ENCODE measurements at places on chromosomes 11 and 22.

GRCh38 chr11:75518771-75519653, 6.7 kb downstream of the GDPD5 start:
- no peak for DNase-seq

GRCh38 chr22:19179497-19180048, 1.0 kb upstream of the SLC25A1 start:
- peak; percentile 44 for DNase-seq

DNA sequence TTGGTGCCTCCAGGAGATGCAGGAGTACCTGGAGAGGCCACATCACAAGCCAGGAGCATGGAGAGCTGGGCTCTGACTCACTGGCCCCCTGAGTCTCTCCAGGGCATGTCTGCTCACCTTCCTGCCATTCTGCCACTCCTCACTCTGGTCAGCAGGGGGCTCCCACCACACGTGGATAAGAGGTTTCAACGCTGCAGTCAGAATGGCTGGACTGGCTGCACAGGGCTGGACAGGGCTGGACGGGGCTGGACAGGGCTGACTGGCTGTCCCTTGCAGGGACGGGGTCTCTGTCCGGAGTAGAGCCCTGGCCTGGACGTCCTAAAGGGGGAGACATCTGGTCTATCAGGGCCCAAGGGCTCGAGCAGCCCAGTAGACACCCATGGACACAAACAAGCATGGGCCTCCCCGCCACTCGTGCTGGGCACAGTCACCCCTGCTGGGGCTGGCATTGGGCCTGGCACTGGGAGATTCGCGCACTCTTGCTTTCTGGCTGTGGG, 34.6 kb downstream of the CYTH4 start:
- peak; percentile 57 for DNase-seq

DNA sequence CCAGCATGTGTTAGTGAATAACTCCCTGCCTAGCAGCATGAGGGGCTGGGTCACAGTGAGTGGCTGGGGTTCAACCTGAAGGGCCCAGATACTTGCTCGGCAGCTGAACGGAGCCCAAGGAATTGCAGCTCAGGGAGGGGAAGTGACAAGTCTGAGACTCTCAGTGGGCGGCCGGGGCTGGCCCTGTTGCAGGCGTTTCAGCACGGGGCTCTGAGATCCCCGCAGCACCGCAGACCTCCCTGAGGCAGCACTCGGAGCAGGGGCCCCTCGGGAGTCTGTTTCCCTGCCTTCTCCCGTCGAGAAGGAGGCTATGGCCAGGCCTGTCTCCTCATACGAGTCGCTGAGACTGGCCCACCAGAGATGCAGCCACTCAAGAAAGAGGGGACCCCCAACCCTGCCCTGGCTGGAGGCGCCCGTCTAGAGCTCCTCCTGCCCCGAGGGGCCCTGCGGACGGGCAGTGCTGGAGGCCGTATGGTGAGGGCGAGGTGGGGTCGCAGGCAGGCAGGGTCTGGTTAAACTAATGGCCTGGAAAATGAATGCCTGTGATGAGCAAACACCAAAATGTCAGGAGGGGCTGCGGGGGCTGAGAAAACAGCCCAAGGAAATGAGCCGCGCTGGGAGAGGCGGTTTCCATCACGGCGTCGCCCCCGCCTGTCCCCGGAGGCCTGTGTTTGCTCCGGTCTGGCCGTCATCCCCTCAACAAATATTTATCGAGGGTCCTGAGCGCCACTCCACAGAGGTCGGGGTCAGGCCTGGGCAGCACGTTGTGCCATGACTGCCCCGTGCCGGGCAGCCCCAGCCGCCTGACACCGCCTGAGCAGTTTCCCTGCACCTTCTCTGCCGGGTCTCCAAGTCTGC, 9.3 kb downstream of the TSSC4 start:
- no peak for DNase-seq

DNA sequence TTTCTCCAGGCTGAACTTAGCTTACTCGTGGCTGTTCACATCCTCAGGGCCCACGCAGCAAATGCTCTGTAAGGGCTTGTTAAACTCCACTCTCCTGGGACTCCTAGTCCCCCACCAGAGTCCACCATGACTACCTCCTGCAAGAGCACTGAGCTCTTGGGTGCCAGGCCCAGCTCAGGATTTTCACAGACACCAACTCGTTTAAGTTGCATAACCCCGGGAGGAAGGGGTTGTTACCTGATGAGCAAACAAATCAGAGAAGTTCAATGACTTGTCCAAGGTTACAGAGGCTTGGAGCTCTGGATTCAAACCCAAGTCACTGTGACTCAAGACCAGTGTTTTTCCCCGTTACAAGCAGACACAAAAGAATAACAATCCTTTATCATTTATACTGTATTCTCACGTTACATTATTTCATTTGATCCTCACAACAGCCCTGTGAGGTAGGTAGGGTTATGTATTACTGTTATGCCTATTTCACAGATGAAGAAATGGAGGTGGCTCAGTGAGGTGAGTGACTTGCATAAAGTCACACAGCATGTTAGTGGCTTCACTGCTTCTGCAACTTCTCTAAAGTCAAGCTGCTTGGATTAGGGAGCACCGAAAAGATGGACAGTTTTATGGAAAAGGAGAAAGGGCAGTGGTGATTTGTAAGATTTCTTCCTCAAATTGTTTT, 17.4 kb downstream of the KCTD21 start:
- DNase-seq: no peak

GRCh38 chr22:46108564-46109473, 41.5 kb upstream of the PPARA start:
- DNase-seq: no peak

- no peak for DNase-seq
These were observed 14.0 kb downstream of the KIAA0930 start for GRCh38 chr22:45226503-45227186.

GRCh38 chr11:78821371-78822306, 247.0 kb upstream of the NARS2 start:
- no peak for DNase-seq

GRCh38 chr11:36142879-36143278, 146.3 kb downstream of the COMMD9 start:
- DNase-seq: no peak

DNA sequence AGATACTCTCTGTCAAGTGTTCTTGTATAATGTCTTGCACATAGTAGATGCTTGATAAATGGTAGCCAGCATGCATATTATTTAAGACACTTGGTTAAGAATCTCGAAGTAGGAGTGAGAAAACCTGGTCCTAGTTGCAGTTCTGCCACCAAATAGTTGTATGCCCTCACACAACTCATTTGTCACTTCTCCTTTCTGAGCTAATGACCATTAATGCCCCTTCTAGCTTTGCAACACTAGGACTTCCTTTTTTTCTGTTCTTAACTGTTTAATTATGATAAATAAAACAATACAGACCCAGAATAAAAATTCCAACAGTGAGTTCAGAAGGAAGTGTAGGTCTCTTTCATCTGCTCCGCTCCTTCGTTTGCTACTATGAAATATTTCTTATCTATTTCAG, 453.6 kb downstream of the TMEM135 start:
- DNase-seq: no peak

DNA sequence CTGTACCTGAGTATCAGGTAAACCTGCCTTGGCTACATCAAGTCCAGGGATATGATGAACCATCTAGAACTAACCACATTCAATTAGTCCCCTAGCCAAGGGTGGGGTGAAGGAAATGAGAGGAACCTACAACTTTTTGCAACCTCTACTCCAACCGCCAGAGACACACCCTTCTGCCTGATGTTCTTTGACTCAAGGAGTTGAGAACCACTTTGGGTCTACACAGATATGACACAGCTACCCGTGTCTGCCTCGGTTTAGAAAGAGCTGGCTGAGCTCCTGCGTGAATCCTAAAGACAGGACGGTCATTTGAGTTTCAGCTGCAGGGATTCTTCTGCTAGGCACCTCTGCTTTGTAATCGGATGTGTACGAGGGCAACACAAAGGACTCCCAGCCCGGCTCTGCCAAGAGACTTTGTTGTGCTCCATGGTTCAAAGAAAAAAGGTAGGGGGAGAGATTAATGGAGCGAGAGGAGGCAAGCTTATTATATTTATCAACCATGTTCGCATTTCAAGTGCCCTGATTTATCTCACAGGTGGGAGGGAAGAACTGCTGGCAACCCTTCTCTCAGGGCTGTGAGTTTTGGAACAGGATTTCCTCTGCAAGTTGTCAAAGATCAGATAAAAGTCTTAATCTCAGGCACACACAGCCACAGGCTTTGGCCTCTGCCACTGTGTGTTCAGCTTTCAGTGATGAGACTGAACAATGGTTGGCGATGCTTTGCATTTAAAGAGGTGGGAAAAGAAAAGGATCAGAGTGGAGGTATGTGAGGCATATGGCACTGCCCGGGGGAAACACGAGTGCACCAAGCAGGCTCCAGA, 35.1 kb downstream of the FLI1 start:
- DNase-seq: no peak

- no peak for DNase-seq
These were observed 89.0 kb downstream of the ISX start for GRCh38 chr22:35154937-35155387.

DNA sequence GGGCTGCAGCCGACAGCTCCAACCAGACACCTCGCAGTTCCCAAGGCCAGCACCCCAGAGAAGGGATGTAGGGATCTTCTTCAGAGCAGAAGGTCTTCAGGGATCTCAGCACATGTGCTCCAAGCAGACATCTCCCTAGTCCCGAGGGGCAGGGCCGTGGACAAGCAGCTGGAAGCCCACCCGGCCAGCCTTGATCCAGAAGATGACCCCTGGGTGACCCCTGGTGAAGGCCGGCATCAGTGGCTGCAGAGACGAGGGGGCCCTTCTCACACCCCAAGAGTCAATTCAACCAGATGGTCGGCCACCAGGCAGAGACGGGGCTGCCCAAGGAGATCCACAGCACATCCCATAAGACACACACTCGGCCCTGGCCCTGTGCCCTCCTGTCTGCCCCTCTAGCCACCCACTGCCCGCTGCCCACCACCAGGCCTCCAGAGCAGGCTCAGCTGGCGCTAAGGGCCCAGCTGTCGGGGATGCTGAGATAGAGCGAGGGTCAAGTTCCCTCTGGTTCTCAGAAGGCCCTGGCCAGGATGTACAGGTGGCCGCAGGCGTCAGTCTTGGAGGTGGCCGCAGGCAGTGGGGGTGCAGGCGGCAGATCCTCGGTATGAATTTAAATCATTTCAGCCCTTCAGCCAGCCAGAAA, 168.3 kb downstream of the BRD1 start:
- no peak for DNase-seq

GRCh38 chr22:22181341-22181850, 63.2 kb upstream of the VPREB1 start:
- DNase-seq: no peak

- no peak for DNase-seq
These were observed 10.2 kb downstream of the CCDC34 start for GRCh38 chr11:27352781-27353180.

GRCh38 chr11:111513240-111513605, 1.0 kb upstream of the BTG4 start:
- no peak for DNase-seq

DNA sequence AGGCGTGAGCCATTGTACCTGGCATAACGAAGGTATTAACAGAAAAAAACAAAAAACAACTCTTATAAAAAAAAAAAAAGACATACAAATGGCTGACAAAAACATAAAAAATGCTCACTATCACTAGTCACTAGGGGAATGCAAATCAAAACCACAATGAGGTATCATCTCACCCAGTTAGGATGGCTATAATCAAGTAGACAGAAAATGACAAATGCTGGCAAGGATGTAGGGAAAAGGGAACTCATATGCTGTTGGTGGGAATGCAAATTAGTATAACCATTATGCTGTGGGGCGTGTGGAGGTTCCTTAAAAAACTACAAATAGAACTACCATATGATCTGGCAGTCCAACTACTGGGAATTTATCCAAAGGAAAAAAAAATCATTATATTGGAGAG, 17.0 kb downstream of the THY1 start:
- no peak for DNase-seq

DNA sequence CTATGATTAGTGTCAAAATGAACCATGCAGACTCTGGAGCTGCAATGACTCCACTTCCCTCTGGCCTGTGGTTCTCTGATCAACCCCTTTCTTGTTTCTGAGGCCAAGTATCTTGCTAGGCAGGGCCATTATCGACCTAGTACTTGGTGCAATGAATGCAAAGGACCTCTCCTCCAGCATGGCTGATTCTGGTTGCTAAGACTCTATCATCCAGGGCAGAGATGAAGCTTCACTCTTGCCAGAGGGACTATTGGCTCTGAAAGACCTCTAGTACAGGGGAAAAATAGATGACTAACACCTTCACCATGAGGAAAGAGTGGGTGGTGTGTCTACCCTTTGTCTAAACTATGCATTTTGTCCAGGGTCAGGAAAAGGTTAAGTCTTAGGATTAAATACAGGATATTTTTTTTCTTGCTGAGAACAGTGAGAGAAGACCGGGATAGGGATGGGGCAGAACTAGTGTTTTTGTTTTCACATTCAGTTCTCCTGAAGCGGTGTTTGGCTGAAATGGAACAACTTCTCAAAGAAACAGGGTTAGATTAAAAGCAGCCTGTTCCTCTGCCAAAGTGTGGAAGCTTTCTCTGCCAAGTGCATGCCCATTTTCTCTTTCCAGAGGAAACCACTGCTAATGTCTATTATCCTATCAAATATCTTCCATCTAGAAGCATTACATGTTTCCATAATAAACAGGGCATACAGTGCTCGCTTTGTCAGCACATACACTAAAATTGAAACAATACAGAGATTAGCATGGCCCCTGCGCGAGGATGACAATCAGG, 5.0 kb upstream of the MTFP1 start:
- DNase-seq: no peak

GRCh38 chr22:11628651-11629511, 3899.1 kb upstream of the OR11H1 start:
- DNase-seq: no peak

GRCh38 chr11:86812981-86813380, 12.6 kb downstream of the PRSS23 start:
- no peak for DNase-seq

DNA sequence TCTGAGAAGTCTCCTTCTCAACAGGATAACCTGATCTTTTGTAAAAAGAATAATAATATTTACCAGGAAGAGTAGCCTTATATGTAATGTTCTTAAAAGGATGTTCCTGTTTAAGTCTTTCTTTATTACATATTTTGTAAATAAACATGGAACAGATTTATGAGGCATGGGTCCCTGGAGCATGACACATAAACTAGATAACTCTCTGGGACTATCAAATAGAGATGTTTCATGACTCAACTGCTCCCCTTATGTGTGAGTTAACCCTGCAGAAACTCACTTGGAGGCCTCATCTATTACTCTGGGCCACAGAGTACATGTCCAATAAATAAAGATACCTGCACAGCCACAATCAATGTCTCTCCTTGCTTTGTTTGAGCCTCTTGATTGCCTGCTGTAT, 64.6 kb downstream of the GDPD4 start:
- no peak for DNase-seq

GRCh38 chr11:69558519-69558941, 77.1 kb downstream of the LINC01488 start:
- DNase-seq: no peak

- no peak for DNase-seq
These were observed 22.7 kb upstream of the PICALM start for GRCh38 chr11:86091566-86091965.

GRCh38 chr11:106327134-106327533, 249.7 kb downstream of the AASDHPPT start:
- no peak for DNase-seq

DNA sequence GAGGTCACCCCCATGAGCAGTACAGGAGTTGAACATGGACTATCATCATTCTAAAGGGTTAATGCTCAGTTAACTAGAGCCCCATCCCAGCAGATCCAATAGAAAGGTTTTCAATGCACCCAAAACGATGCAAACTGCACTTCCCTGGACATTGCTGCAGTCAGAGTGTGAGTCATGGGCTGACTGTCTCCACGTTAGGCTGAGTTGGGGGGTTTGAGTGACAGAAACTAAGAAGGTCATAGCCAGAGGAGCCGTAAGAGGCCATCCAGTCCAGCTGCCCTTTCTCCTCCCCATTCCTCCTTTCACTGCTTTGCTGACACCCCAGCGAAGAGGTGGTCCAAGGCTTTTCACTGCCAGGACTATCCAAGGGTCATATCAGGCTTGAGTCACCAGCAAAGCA, 10.5 kb upstream of the OR2AT4 start:
- DNase-seq: no peak

Measured in stimulated activated CD8-positive, alpha-beta memory T cell treated with anti-CD3 and anti-CD28 coated beads, Interleukin-15, amount 100 ng/mL, for 48 hours (primary cell).